ENCODE measurements at places on chromosomes 7 and 10.
A peak's percentile ranks its signal among the peaks of the same experiment; 100 is the strongest.

GRCh38 chr7:41861642-41862041 is 158.8 kb upstream of the INHBA start:
- no peak for DNase-seq

DNA sequence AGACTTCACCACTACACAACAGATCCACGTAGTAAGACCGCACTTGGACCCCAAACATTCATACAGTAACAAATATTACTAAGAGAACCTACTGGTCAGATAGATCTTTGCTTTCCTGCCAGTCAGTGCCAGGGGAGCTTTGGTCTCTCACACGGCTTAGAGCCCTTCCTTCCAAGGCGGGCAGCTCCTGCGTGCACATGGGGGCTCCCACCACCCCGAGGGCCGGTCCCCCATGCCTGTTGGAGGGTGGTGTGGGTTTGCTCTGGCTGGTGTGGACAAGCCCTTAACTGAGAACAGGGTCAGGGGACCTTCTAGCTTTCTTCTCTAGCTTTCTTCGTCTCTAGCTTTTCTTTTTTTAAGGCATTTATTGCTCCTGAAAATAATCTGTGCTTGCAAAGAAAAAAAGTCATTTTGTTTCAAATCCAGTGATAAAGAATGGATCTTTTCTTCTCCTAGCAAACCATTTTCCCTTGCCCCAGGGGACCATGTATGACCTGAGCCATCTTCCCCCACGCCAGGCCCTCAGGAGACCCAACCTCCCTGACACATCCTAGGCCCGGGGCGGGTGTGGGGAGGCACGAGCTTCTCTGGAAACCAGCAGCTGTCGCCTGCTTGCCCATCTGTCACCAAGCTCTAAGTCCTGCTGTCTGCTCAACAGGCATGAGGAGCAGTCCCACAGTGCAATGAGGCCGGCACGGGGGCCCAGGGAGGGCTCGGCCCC is 591.1 kb downstream of the PTPRN2 start:
- no peak for DNase-seq

DNA sequence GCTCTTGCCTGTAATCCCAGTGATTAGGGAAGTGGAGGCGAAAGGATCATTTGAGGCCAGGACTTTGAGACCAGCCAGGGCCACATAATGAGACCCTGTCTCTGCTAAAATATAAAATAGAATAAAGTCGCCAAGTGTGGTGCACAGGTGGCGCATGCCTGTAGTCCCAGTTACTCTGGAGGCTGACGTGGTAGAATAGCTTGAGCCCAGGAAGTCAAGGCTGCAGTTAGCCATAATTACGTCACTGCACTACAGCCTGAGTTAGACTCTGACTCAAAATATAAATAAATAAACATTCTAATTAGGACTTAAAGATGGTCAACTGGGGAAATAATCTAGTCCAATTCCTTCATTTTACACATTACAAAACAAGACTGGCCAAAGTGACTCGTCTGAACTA is 768 bp downstream of the CHCHD2 start:
- peak; percentile 28 for DNase-seq

- no peak for DNase-seq
These were observed 592.1 kb downstream of the DNAJB6 start for GRCh38 chr7:157928808-157929425.

DNA sequence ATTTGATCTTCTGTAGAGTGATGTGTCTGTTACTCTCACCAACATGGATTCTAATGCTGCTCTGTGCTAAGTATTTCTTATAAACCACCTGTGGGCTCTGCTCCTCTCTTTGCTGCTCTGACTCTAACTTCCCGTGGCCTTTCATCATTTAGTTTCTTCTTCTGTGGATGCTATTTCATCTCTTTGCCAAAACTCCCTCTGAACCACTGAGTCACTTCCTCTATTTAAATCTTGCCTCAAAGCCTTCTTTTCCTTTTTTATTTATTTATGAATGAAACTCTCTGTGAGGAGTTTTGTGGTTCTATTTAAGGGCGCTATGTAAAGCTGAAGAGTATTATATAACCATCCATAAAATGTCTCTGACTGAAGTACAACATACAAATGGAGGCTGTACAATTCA is 538.5 kb downstream of the SUGCT start:
- DNase-seq: no peak

DNA sequence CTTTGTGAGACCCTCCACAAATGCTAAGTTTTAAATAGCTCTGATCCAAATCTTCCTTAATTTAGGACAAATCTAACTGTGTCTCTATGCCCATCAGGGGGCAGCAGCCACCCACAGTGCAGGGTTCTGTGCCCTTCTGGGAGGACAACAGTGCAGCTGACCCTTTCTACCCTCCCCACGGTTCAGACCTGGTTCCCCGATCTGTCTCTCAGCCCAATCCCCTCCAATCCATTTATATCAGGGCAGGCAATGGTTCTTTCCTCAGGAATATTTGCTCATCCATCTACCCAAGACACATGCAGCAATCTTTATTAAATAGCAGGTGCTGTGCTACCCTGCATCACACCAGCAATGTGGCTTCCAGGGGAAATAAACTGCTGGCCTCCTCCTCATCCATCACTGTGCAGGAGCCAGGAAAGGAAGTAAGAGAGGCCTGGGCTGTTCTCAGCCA is 4.0 kb upstream of the RBM28 start:
- peak; percentile 57 for DNase-seq

GRCh38 chr7:134905375-134905774 is 80.9 kb upstream of the AGBL3 start:
- DNase-seq: no peak

DNA sequence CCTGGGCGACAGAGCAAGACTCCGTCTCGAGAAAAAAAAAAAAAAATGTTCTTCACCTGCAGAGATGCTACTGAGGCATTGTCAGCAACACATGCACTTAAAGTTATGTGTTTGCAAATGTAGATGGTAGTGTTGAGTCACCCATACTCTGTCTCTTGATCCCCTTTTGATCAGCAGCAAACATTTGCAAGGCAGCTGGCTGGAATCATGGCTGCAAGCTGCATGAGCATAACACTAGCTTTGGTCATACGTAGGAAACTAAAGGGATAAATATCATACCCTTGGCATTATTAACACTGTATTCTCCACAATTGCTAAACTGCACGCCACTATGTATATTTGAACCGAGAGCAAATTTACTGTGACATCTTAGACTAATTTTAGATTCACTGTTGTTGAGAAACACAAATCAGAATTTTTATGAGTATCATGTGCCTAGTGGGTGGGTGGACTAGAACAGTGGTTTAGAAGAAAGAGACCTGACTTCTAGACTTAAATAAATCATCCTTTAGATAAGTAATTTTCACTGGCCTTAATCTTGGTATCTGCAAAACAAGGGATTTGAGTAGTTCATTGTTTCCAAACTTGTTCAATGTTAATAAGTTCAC is 229.3 kb upstream of the MEOX2 start:
- DNase-seq: no peak

GRCh38 chr10:30894221-30894620 is 137.4 kb downstream of the ZNF438 start:
- DNase-seq: no peak

- DNase-seq: no peak
These were observed 184.7 kb upstream of the KAT6B start for GRCh38 chr10:74641659-74642058.

DNA sequence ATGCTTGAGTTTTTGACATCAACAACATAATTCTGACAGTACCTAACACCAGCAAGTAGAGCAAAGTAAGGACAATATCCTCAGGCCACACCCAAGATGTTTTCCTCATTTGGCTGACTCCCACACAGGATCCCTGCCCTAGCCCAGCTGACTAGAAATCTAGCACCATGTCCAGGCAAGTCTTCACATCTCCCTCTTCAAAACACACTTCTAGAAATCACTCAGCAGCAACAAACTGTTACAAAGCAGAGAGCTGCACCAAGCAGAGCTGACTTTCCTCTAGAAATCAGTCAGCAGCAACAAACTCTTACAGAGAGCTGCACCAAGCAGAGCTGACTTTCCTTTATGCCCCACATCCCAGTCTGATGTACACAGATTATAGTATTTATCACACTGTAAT is 7.7 kb downstream of the TMEM168 start:
- DNase-seq: no peak

- peak; percentile 45 for DNase-seq
These were observed 1.8 kb upstream of the CCDC6 start for GRCh38 chr10:59907918-59908807.

DNA sequence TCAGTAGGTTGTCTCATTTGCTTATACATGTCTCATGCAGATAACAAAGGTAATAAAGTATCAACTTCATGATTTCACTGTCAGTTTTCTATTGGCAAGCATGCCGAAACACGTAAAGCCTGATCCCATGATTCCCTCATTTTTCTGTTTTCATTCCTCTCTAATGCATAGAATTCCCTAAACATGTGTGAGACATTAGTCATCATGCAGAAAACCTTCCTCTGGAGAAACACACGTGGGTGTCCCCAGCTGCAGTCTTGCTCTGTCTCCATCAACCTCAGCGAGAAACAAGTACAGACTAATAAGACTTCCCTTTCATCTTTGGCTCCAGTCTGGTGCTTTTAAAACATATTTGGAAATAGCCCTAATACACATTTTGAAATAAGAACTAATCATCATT is 432.7 kb upstream of the VSTM2A start:
- no peak for DNase-seq

GRCh38 chr7:132871419-132871818 is 210.5 kb downstream of the CHCHD3 start:
- DNase-seq: no peak

GRCh38 chr10:29426420-29426819 is 137.6 kb downstream of the LYZL1 start:
- no peak for DNase-seq

DNA sequence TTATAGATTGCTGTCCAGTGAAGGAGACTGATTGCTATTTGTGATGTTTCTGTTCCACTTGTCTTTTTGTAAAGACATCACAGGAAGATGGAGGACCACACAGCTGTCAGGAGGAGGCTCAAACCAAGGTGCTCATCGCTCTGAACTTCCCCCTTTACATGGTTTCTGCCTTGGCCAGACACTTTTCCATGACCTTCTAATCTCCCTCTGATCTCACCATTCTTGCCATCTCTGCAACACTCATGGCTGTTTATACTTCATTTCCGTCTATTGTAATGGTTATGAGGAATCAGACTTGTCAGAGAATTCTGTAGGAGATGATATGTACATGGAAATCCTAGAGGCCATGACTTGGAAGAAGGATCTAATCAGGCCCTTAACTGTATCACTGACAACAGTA is 1.7 kb upstream of the TAS2R5 start:
- DNase-seq: no peak

GRCh38 chr10:26681076-26681475 is 16.4 kb upstream of the PDSS1 start:
- no peak for DNase-seq

- DNase-seq: no peak
These were observed 141.7 kb downstream of the EGFR start for GRCh38 chr7:55160539-55160938.

GRCh38 chr10:66627156-66627555 is 298.7 kb upstream of the LRRTM3 start:
- no peak for DNase-seq

GRCh38 chr7:20327055-20327454 is 3.6 kb upstream of the ITGB8 start:
- no peak for DNase-seq

- DNase-seq: no peak
These were observed 21.6 kb downstream of the AHR start for GRCh38 chr7:17320102-17320497.

DNA sequence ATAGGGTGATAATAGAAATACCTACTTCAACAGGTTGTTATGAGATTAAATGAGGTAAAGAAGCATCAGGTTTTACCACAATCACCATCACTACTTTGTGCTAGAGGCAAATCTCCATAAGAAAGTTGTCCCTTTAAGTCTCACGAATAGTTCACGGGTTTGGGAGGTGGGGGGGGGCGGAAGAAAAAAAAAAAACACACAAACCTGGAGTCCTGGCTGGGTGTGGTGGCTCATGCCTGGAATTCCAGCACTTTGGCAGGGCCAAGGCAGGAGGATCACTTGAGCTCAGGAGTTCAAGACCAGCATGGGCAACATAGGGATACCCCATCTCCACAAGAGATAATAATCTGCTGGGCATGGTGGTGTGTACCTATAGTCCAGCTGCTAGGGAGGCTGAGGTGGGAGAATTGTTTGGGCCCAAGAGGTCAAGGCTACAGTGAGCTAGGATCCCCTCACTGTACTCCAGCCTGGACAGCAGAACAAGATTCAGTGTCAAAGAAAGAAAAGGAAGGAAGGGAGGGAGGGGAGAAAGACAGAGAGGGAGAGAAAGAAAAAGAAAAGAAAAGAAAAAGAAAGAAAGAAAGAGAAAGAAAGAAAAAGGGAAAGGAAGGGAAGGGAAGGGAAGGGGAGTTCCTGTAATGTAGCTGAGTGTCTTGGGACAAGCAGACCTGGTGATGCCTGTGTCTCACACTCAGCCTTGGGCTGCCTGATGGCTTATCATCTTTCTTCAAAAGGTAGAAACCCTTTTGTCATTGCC is 231.4 kb downstream of the CREB5 start:
- DNase-seq: no peak

GRCh38 chr10:33009244-33010131 is 51.5 kb upstream of the ITGB1 start:
- no peak for DNase-seq

DNA sequence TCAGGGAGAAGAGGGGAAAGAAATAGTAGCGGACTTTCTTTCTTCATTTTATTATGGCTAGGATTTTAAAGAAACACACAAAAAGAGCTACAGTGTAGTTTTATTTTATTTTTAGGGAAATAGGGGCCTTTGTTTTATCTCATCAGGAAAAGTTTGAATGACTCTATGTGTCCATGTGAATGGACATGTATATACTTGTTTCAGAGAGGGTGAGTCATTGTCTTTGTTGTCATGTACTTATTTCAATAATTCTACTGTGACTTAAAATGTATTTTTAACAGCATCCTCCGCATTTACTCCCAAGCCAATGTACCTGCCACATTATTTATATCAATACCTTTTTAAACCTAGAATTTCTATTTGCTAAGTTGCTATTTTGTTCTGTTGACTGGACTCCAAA is 569.5 kb downstream of the SORCS3 start:
- no peak for DNase-seq

GRCh38 chr10:7102084-7102483 is 308.8 kb downstream of the SFMBT2 start:
- no peak for DNase-seq

- no peak for DNase-seq
These were observed 368.1 kb downstream of the MDFIC start for GRCh38 chr7:115289971-115290370.

DNA sequence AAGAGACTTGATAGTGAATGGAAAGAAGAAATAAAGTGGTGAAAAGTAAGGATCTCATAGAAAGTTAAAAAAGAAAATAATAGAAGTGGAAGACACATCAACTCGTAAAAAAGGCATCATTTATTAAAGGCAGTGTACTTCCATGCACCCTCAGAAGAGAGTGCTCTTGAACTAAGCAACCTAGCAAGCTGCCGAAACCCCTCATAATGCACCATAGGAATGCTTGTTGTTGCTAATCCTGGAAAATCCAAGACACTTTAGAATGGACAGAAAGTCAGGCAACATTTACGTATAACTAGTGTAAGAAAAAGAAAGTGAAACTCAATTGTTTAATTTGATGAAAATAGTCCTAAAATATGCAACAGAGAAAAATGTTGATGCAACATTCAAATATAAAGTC is 12.8 kb downstream of the TFPI2 start:
- no peak for DNase-seq

Measured in activated CD4-positive, alpha-beta T cell treated with anti-CD3 and anti-CD28 coated beads, Interleukin-2, amount 50 U/mL, for 48 hours (primary cell).